ENCODE measurements at places on chromosomes 1 and 21.

DNA sequence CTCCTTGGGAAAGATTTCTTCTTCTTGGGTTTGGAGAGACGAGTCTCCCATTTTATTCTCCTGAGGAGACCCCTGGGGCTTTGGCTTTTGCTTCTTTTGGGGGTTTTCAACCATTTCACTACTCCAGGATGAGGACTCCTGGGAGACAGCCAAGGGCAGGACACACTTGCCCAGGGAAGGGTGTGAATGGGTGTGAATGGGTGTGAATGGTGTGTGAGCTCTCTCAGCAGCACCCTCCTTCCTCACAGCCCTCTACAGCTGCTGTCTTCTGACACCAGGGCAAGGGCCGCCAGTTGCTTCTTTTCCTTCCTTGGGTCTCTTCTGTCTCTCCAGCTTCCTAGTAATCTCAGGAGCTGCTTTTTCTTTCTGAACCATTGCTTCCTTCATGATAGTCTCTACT, 24.2 kb downstream of the KIF17 start:
- DNase-seq: no peak

- no peak for DNase-seq
These were observed 15.6 kb upstream of the RNF220 start for GRCh38 chr1:44389437-44389836.

- DNase-seq: no peak
These were observed 18.0 kb upstream of the ID3 start for GRCh38 chr1:23577056-23578004.

DNA sequence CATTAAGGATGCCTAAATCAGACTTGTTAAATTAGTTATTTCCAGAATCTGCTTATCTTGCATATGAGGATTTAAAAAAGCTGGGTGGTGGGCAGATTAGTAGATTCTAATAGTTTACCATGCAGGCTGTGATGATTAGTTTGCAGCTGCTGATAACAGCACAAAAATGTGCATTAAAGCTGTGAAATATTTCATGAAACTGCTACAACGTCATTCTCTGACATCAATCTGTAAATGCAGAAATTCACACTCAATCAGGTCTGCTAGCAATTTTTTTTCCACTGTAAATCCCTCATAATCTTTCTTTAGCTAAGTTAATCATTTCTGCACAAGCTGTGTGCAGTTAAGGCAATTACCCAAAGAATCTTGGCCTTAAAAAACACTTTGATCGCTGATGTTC, 9.3 kb upstream of the RPE65 start:
- DNase-seq: no peak

DNA sequence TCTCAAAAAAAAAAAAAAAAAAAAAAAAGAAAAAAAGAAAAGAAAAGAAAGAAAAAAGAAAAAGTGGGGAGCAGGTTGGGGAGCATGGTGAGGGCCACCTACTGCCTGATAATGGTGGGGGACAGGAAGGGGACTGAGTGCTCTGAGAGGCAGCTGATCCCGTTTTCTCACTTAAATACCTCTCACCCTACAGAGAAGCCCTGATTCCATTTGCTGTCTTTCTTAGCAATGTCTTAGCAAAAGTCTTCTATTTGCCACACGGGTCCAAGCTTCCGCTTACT, 692 bp upstream of the H6PD start:
- DNase-seq: no peak

GRCh38 chr1:45243476-45244343, 37.3 kb upstream of the ZSWIM5 start:
- DNase-seq: no peak

GRCh38 chr1:114671011-114671938, 1.4 kb upstream of the DENND2C start:
- no peak for DNase-seq

GRCh38 chr21:29359718-29360117, 61.0 kb downstream of the BACH1 start:
- DNase-seq: no peak

GRCh38 chr1:173420330-173420806, 56.8 kb upstream of the PRDX6 start:
- DNase-seq: peak; percentile 45

- no peak for DNase-seq
These were observed 2.5 kb downstream of the MRPL9 start for GRCh38 chr1:151760597-151761385.

GRCh38 chr1:2384941-2385481, 6.3 kb downstream of the MORN1 start:
- DNase-seq: no peak

DNA sequence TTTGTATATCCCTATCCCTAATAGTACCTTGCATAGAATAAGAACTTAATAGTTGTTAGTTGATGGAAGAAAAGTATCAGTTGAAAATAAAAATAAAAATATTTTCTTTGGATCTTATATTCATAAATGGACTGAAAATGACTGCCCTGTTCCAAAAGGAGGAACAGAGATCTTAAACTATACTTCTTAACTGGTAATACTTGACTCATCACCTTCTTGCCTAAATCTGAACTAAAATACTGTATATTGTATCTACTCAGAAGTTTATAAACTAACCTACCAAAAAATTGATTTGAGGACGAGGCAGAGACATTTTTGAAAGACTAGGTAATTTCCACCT, 178.8 kb downstream of the SYT2 start:
- DNase-seq: no peak

- no peak for DNase-seq
These were observed 9.2 kb downstream of the ADCY10 start for GRCh38 chr1:167904652-167905130.

DNA sequence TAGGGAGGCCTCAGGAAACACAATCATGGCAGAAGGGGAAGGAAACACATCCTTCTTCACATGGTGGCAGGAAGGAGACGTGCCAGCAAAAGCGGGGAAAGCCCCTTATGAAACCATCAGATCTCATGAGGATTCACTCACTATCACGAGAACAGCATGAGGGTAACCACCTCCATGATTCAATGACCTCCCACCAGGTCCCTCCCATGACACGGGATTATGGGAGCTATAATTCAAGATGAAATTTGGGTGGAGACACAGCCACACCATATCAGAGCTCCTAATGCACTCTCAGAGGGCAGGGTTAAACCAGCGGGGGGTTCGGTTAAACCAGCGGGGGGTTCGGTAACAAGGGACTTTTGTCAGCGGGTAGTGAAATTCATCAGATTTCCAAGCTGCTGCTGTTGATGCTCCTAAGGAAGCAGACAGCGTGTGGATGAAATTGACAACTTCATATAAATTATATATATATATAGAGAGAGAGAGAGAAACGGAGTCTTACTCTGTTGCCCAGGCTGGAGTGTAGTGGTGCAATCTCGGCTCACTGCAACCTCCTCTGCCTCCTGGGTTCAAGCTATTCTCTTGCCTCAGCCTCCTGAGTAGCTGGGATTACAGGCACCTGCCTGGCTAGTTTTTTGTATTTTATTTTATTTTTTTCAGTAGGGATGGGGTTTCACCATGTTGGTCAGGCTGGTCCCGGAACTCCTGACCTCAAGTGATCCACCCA, 4.2 kb downstream of the CSTB start:
- DNase-seq: no peak

GRCh38 chr1:61604684-61605083, 120.3 kb downstream of the TM2D1 start:
- no peak for DNase-seq

DNA sequence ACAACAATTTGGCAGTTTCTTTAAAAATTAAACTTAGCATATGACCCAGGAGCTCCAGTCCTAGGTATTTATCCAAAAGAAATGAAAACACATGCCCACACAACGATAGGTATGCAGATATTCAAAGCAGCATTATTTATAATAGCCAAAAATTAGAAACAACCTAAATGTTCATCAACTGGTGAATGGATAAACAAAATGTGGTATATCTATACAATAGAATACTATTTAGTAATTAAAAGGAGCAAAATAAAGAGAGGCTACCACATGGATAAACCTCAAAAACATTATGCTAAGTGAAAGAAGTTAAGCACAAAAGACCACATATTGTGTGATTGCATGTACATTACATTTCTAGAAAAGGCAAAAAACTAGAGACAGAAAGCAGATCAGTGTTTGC, 51.3 kb downstream of the ROR1 start:
- DNase-seq: no peak

DNA sequence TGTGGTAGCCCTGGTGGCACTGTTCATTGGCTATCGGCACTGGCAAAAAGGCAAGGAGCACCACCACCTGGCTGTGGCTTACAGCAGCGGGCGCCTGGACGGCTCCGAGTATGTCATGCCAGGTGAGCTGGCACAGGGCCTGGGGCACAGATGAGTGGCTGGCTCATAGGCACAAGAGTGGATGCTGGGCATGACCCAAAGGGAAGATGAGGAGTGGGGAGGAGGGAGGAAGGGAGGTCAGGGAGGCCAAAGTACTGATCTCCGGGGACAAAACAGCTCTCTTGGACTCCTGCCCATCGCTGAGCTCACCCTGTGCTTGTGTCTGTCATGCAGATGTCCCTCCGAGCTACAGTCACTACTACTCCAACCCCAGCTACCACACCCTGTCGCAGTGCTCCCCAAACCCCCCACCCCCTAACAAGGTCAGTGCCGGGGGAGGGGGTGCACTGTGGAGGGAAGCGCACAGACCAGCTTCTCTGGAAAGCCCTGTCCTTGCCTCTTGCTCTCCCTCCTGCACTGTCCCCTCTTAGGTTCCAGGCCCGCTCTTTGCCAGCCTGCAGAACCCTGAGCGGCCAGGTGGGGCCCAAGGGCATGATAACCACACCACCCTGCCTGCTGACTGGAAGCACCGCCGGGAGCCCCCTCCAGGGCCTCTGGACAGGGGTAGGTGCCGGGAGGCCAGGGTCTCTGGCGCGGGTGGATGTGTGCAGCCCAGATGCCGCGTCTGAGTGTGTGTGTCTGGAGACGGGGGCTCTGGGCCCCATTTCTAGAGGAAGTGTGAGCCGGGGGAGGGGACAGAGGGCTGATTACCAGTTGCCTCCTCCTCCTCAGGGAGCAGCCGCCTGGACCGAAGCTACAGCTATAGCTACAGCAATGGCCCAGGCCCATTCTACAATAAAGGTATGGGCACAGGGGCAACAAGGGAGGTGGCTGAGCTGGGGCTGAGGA, 7.3 kb upstream of the LRRC71 start:
- no peak for DNase-seq

DNA sequence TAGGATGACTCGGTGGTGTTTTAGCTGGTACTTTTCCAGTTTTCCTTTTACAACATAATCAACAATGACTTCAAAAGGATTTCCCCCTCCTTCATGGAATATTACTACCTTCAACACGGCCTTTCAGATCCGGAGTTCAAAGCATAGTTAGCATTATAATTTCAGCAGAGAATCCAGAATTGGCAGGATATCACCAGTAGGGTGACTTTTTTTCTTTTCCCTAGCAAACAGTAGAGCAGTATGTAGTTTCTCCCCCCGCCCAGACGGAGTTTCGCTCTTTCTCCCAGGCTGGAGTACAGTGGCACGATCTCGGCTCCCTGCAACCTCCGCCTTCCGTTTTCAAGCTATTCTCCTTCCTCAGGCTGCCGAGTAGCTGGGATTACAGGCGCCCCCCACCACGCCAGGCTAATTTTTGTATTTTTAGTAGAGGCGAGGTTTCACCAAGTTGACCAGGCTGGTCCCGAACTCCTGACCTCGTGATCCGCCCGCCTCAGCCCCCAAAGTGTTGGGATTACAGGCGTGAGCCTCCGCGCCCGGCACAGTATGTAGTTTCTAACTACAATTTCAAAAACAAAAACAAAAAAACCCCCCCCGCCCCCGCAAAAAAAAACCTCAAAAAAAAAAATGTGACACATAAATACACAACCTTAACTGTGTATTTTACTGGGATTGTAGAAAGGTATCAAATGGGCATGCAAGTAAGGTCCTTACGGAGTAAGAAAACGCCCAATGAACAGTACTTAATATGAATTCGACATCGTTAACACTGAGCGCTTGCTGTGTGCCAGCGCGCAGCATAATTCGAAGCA, 1.5 kb upstream of the COX20 start:
- peak; percentile 68 for DNase-seq

- DNase-seq: no peak
These were observed 118.0 kb downstream of the CASZ1 start for GRCh38 chr1:10678402-10678801.

DNA sequence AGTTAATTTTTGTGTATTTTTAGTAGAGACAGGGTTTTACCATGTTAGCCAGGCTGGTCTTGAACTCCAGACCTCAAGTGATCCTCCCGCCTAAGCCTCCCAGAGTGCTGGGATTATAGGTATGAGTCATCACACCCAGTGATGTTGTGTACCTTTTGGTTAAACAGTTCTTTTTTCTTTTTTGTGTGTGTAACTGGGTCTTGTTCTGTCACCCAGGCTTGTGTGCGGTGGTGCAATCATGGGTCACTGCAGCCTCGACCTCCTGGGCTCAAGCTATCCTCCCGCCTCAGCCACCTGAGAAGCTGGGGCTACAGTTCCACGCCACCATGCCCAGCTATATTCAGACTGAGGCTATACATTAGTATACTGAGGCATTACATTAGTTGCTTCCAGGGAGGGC, 37.8 kb downstream of the GABPB2 start:
- no peak for DNase-seq
